Ecto neural progenitor cell (in vitro differentiated cells): ENCODE measurements at places on chromosomes 5 and 9.
A peak's percentile ranks its signal among the peaks of the same experiment; 100 is the strongest.

- DNase-seq = no peak
Measured at GRCh38 chr5:1471997-1472963, 27.0 kb upstream of the SLC6A3 start.

GRCh38 chr9:77019926-77020412 is 514 bp downstream of the FOXB2 start:
- DNase-seq = peak; percentile 50

DNA sequence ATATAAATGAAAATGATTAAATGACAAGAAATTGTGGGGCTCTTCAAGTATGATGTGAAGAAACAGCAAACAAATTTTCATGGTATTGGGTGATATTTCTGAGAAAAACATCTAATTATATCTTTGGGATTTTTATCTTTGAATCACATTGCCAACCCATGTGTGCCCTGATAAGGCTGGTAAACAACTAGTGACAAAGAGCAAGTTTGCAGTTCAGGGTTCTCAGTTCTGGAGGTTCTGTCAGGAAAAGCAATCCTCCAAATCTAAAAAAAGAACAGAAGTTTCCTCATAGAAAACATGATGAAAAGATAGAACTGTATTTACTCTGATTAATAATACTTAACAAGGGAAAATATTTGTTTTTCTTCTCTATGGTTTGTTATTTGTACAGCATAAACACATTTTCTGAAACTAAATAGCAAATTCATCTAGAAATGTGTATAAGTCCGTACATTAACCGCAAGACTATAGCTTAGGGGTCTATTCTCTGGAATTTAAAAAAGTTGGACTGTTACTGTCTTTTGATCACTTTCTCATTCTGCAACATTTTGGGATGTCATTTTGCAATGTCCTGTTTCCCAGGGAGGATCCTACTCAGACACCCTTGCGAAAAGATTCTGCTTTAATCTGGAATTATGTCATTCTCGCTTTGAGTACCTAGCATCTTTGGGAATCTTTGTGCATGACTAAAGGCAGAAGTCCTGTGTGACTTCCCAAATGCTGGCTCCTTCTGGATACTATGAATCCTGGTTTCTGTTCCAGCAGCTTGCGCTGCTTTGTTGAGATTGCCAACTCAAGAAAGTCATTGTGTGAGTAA is 308.5 kb downstream of the ADGRV1 start:
- DNase-seq = no peak

DNA sequence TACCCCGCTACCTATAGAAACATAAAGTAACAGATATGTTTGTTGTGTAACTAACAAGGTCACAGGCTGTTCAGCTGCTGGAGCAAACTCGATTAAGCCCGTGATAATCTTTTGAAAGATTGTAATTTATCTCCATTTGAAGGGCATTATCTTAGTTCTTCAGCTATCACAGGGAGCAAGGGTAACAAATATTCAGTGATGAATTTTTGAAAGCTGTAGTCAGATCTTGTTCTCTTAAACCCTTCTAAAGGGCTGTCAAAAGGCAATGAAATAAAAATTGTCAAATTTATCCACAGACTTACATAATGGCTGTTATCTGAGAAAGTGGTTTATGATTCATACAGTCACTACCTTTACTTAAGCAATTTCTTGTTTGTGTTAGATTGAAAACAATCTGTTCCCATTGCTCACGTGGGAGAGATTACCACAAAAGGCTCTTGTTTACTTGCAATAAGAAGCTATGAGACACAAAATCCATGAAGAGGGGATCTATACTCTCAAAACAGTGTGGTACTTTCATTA is 78.3 kb upstream of the ZNF608 start:
- no peak for DNase-seq

DNA sequence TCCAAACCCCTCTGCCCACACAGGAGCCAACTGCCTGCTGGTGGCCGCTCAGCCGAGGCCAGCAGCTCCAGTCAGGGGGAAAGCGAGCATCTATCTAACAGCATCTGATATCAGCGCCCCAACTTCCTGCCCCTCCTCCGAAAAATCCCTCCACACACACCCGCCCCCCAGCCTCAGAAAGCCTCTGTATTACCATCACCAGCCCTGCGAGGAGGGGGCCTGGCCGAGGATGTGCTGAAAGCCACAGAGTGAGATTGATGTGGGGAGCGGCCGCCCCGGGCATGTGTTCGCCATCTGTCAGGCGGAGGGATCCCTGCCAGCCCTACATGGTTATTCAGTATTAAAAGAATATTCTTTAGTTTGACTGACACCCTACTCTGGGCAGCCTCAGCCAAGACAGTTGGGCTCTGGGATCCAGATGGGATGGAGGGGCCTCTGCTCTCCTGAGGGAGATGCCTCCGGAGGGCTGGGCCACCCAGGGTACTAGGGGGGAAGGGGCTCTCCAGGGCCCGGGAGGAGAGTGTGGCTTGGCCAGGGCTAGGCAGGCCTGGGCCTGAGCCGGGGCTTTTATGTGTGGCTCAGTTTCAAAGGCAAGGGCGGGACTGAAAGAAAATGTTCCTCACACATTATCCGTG is 98.0 kb downstream of the HSD17B3 start:
- DNase-seq = no peak

- DNase-seq = peak; percentile 64
Measured at GRCh38 chr9:79610019-79610631, 38.4 kb downstream of the TLE4 start.

- no peak for DNase-seq
Measured at GRCh38 chr5:14483504-14484157, 98.0 kb upstream of the OTULINL start.
